ENCODE measurements at places on chromosomes 1 and 21.

DNA sequence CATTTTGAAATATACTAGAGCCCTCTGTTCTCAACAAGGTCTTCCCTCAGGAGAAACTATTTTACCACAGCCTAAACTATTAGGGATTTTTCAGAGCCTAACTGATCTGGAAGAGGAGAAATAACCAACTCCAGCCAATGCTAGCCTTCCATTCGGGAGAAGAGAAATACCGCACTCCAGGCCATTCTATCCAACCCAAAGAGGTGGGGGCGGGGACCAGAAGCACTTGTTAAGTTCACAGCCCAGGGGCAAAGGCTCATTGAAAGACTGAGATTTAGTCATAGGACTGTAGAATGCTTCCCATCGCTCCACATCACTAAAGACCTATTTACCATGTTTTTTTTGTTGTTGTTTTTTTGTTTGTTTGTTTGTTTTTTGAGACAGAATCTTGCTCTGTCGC lies 35.4 kb upstream of the SLFNL1 start:
- DNase-seq = no peak

GRCh38 chr1:4621646-4622045 lies 32.8 kb upstream of the AJAP1 start:
- DNase-seq = no peak

DNA sequence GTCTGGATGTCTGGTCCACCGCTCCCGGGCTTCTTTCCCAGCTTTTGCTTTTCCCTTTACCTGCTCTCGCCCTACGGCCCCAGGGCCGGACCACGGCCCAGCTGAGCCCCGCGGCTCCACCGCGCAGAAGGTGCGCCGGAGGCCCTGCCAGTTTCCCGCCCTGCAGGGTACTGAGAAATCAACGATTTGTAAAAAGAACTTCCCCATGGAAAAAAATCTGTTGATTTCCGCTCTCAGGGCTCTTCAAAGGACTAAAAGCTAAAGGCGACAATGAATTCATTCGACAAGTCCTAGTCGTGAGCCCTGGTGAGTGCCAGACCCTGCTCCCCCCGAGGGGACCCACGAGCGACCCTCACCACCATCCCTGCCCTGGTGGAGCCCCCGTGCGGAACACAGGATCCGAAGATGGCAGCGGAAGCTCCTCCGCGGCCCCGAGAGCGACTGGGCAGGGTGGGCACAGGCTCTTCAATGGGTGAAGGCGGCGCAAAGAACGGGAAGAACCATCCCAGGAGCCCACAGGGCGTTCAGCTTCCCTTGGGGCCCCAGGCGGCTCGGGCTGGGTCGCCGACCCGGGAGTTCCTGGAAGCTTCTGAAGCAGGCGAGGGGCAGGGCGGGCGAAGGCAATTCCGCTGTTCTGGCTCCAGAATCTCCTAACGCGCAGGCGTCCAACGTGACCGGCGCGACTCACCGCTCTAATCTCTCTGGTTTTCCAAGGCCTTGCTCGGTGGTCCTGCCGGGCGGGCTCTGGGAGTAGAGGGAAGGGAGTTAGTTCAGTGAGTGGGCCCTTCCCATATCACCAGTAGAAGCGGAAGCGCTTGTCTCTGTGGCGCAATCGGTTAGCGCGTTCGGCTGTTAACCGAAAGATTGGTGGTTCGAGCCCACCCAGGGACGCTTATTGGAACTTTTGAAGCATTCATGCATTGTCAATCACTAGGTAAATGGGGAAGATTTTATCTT lies 6.6 kb upstream of the RNU1-2 start:
- DNase-seq = peak; percentile 52

DNA sequence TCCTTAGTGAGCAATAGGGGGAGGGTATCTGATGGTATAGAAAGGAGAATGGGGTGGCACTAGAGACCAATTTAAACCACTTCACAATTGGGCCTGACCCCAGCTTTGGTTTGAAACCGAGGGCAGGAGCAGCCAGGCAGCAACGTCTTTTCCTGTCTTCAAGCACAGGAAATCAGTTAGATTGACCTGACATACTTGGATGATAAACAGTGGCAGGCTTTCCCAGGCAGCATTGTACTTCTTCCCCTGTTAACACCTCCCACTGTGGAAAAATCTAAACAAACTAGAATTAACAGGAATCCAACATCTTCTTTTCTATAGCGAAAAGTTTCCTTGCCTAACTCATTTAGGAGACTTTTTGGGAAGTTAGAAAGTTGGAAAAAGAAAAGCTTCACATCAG lies 40.6 kb downstream of the SELL start:
- no peak for DNase-seq

GRCh38 chr1:80640978-80641377 lies 1159.8 kb upstream of the ADGRL2 start:
- no peak for DNase-seq

DNA sequence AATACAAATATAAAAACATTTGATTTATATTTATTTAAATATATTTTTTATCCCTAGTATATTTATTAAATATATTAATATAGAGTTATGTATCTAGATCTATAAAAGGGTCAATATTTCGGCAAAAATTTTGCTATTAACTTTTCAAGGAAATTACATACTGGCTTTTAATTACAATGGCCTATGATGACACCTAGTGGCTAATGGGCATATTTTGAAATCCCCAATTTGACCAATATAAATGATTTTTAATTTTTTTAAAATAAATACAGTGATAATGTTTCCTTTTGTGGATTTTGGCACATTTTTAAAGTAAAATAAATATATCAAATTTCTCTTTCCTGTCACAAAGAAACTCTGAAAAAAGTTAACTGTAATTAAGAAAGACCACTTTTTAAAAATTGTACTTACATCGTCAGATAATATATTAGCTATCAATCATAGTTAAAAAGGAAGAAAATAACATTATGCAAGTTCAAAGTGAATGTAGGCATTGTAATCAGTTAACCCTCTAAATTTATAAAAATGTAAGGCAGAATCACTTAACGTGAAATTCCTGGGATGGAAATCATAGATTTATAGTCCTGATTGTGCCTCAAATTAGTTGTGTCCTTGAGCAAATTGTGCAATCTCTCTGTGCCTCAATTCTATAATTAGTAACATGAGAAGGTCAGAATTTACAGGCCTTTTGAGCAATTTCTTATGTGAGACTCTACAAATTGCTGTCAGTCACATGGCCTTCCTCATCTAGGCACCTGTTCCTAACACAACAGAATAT lies 25.6 kb upstream of the RGS13 start:
- no peak for DNase-seq

DNA sequence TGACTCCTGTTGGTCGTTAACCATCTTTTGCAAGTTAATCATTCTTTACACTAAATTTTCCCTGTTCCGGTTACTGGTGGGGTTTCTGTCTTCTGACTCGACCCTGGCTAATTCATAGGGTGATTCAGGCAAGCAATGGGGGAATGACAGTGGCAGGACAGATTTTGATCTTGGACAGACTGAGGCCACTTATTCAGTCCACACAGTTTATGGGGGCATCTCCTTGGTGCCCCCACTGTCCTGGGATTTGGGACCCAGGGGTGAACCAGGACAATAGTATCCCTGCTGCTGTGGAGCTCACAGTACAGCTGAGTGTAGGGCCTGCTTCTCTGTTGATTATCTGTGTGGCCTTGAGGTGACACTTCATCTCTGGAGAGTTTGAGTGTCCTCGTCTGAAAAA lies 540.4 kb downstream of the MATN1 start:
- DNase-seq = no peak

- DNase-seq = no peak
Observed at GRCh38 chr1:38266197-38266520, 219.6 kb upstream of the POU3F1 start.

DNA sequence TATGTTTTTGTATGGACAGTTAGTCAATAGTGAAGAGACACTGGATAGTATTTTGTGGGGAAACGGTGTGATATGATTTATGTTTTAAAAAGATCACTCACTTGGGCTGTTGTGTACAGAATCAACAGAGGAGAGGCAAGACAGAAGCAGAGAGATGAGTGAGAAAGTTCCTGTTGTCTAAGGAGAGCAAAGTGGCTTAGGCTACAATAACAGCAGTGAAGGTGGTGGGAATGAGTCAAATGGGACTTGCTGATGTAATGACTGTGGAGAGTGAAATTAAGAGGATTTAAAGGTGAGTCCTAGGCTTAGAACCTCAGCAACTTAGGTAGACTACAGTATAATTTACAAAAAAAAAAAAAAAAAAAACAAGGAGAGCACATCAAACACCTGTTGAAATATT lies 169.2 kb upstream of the HP1BP3 start:
- no peak for DNase-seq

DNA sequence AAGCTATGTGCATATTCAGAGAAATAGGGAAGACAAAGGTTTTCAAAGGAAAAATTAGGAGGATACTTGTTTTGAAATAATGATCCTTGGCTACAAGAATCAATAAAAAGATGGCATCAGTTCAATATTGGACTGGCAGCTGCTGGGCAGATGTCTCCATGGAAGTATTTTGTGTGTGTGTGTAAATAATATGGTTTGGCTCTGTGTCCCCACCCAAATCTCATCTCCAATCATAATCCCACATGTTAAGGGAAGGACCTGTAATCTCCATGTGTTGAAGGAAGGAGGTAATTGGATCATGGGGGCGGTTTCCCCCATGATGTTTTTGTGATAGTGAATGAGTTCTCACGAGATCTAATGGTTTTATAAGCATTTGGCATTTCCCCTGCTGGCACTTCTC lies 40.4 kb upstream of the LRRC7 start:
- no peak for DNase-seq

- no peak for DNase-seq
Observed at GRCh38 chr1:92887465-92887864, 55.6 kb downstream of the RPL5 start.

- DNase-seq = peak; percentile 81
Observed at GRCh38 chr1:26110731-26111529, 694 bp upstream of the PDIK1L start.

Measured in activated CD4-positive, CD25-positive, alpha-beta regulatory T cell treated with anti-CD3 and anti-CD28 coated beads, Interleukin-2, amount 50 U/mL, for 72 hours (primary cell).